Eye (tissue), 1 donor: ENCODE measurements at places on chromosomes 4 and X.

DNA sequence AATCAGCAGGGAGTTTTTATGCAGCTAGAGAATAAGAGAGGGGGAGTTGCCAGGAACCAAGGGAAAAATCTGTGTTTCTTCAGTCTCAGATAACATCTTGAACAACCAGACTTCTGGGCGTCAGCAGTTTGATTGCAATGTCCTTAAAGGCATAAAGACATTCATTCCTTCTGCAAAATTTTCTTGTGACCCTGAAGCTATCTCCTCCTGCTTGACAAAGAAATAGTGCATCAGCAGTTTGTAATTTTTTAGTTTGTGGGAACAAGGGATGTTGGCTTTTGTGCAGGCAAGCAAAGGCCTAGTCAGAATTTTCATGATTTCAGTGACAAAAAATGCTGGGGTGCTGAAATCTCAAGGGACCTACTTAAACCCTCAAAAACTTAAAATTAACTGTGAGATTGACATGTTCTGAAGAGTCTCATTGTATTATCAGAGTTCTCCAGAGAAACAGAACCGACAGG, 125.8 kb upstream of the UNC5C start:
- no peak for DNase-seq

GRCh38 chrX:91079342-91080114, 355.1 kb upstream of the PABPC5 start:
- peak; percentile 4 for DNase-seq

GRCh38 chrX:106987488-106987887, 12.5 kb downstream of the MORC4 start:
- no peak for DNase-seq

DNA sequence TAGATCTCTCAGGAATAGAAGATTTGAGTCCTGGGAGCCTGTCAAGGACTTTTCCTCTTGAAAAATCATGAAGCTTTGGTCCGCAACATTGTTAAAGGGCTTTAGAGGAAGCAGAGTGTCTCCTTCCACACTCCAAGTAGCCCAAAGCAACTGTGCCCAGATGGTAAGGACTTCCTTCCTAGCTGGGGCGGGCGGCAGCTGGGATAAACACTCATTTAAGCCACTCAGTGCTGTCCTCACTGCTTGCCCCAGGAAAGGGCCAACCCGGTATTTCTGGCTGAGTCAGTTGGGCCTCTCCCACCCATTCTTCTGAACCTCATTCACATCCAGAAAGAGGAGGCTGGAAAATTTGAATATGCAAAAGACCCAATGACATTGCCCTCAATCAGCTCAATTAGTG, 144.3 kb downstream of the CHIC2 start:
- no peak for DNase-seq

DNA sequence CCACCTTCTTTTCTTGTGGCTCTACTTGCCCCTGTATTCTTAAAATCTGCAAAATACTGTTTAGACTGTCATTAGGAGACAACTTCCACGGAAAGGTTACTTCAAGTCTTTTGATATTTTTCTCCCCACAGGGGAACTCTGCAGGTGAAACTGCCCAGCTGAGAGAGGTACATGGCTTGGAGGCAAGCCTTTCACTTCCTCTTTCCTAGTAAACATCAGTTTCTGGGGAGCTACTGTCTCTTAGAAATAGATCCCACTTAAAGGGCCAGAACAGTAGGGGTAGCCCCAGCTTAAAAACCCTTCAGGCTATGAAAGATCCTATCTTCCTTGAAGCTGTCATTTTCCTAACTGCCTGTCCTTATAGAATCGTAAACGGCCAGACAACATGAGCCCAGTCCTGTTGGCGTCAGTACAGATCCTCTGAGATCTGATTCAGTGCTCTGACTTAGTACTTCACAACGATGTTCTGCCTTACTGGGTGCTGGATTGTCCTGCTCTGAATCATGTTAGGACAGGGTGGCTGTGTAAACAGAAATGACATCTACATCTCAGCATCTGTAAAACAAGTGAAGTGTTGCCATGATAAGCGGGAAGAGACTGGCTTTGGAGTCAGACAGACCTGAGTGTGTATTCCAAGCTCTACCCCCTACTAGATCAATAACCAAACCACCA, 102.1 kb downstream of the ITIH6 start:
- DNase-seq, result no peak

GRCh38 chrX:24231131-24231540, 81.6 kb downstream of the ZFX start:
- no peak for DNase-seq

GRCh38 chr4:47690611-47691010, 147.3 kb downstream of the CORIN start:
- no peak for DNase-seq

GRCh38 chr4:138633580-138633904, 382.0 kb upstream of the NOCT start:
- no peak for DNase-seq

- no peak for DNase-seq
Observed at GRCh38 chrX:42992199-42992943, 214.4 kb upstream of the PPP1R2C start.

- DNase-seq, result no peak
Observed at GRCh38 chr4:10831727-10832408, 147.3 kb upstream of the CLNK start.

- peak; percentile 60 for DNase-seq
Observed at GRCh38 chr4:110087070-110087708, 111.2 kb downstream of the ELOVL6 start.

GRCh38 chr4:16085822-16086221, 2.0 kb upstream of the PROM1 start:
- DNase-seq, result no peak

DNA sequence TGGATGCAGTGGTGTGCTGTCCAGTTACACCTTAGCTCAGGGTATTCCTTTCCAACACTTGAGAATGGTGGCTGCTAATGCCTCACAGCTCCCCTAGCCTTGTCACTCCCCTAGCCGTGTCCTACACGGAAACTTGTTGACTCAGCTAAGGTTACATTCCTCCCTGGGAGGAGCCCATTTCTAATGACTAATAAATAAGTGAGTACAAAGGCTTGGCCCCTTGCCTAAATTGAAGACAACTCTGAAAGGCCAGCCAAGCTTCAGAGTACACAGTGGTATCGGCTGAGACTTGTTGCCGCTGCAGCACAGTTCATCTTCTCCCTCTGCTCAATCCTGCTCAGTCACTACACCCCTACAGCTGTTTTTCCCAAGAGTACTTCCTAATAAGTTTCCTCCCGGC, 21.2 kb upstream of the SLC25A31 start:
- DNase-seq, result peak; percentile 7

- no peak for DNase-seq
Observed at GRCh38 chr4:81314897-81315470, 100.0 kb upstream of the PRKG2 start.

DNA sequence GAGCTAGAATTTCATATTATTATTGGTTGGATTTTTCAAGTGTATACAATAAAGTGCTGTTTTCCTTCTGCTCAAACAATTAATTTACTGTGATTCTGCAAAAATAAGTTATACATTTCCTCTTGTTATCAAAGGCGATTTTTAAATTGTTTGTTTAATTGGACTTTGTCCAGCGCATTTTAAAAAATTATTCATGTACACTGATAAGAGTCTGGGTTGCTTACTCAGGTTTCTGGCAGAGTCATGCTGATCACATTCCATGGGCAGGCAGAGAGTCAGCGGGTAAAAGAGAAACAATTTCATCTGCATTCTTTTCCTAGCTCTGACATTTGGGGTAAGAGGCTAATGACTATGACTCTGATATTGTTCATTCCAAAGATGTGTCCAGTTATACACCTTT, 8.9 kb downstream of the FAT4 start:
- DNase-seq, result peak; percentile 55

- peak; percentile 75 for DNase-seq
Observed at GRCh38 chrX:50691820-50692219, 122.2 kb downstream of the SHROOM4 start.

DNA sequence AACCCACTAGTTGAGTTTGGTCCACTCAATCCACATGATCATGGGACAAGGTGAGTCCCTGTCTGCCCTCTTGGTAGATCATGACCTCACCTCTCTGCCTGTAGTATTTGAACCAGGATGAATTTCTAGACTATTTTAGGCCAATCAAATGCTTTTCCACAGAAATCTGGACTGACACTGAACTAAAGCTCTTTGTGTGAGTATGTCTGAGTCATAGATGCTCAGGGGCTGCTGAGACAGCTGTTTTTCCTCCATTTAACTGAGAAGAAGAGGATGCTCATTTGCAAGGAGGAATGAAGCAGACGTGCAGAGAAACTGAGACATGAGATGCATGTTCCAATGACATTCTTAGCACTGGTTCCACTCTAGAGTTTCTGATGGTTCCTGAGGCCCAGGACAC, 77.3 kb upstream of the TMEM47 start:
- DNase-seq, result no peak

DNA sequence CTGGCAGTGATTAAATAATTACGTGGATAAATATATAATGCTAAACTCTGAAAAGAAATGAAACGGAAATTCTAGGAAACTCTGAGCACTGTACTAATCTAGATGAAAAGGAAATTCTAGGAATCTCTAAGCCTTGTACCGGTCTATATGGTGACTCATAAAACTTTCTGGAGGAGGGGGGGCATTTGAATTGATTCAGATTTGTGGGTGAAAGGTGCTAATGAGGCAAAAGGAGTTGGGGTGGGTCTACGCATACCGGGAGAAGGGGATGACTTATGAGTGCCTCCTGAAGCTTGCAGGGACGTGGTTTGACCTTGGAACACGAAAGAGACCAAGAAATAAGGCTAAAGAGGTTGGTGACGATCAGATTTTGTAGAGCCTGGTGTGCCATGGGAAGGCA, 151.7 kb upstream of the CASK start:
- no peak for DNase-seq

DNA sequence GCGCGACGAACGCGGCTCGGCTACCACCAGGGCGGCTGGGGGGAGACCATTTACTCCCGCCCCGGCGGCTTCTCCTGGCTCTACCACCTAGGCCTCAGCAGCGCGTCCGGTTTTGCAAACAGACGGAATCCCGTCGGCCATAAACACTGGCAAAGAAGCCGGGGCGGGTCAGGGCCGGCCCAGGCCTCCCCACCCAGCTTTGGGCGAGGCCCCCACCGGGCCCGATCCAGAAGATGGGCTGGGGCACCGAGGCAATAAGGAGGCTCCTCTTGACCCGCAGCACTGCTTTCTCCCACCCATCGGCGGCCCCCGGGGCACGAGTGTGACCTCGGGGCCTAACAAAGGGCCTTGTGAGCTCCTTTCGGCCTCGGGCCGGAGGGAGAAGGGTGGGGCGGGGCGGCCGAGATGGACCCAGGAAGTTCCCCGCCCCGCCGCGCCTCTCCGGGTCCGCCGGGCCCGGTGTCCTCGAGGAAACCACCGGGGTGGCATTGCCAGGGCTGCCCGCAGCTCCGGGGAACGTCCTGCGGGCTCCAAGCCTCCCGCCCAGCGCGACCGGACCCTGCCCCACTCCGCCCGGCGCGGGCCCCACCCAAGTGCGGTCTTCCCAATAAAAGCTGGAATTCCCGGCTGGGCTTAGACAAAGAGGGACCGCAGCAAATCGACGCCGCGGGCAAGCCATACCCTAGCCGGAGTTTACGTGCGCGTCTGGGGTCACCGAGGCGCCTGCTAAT, 5.9 kb downstream of the BCOR start:
- peak; percentile 31 for DNase-seq

DNA sequence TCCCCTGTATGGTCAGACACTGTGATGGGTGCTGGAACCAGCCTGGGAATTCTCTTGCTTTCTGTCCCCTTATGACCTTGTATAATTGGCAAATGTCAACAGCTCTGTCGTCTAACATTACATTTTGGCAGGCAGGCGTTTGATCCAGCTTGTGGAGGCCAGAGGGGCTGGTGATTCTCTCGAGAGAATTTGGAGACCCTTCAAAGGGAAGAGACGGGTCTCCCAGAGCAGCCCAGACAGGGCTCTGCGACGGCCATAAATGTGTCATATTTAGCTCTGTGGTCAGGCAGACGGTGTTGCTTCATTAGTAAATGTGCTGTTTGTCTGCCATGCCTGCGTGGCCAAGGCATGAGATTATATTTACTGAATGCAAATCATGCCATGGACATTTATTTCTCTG, 68.7 kb downstream of the SORCS2 start:
- DNase-seq, result no peak
